CD4-positive, alpha-beta T cell (primary cell): ENCODE measurements at places on chromosomes 11 and 22.
A peak's percentile ranks its signal among the peaks of the same experiment; 100 is the strongest.

DNA sequence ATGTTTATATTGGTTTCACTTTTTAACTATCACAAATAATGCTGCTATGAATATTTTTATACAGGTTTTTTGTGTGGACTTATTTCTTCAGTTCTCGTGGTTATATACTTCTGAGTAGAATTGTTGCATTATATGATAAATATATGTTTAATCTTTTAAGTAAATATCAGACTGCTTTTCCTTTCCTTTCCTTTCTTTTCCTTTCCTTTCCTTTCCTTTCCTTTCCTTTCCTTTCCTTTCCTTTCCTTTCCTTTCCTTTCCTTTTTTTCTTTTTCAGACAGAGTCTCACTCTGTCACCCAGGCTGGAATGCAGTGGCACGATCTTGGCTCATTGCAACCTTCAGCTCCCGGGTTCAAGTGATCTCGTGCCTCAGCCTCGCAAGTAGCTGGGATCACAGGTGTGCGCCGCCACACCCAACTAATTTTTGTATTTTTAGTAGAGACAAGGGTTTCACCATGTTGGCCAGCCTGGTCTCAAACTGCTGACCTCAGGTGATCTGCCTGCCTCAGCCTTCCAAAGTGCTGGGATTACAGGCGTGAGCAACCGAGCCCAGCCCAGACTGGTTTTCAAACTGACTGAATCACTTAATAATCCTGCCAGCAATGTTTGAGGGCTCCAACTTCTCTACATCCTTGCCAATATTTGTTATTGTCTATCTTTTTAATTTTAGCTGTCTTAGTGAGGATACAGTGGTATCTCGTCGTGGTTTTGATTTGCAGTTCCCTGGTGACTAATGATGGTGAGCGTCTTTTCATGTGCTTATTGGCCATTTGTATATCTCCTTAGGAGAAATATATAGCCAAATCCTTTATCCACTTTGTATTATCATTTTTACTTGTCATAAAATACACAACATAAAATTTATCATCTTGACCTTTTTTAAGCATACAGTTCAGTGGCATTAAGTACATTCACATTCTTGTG, 21.9 kb downstream of the HTR3B start:
- DNase-seq, result no peak

DNA sequence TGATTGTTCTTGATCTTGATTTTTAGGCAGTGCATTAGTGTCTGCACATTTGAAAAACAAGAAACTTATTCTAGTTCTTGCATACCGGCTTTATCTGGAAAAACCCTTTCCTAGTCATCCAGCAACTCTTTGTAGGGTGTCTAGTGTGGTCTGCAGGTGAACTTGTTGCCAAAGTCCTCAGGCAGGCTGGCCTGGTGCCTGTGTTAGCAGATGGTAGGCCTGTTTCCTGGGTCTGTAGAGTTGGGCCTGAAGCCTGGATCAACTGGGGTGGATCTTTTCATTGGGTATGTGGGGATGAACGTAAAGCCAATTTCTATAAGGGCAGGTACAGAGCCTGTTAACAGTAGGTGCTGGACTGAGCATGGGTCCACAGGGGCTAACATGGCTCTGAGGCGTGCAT, 5.6 kb upstream of the GLYATL1 start:
- no peak for DNase-seq

DNA sequence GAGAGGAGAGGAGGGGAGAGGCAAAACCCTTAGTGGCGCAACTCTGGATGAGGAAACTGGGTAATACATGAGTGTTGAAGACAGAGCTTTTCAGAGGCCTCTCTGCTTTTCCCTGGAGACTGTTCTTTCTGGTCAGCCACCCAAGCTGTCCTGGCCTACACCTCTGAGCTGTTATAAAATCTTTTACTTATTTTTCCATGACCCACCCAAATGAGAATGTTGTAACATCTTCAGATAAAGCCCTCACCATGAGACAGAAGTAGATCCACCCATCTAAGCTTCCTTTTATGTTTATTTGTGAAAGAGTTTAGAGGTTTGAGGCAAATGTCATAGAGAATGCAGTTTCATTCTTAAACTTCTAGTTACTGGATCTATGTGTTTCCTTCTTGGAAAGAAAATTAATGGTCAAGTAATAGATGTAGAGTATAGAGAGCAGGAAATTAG, 20.3 kb upstream of the APLP2 start:
- no peak for DNase-seq

DNA sequence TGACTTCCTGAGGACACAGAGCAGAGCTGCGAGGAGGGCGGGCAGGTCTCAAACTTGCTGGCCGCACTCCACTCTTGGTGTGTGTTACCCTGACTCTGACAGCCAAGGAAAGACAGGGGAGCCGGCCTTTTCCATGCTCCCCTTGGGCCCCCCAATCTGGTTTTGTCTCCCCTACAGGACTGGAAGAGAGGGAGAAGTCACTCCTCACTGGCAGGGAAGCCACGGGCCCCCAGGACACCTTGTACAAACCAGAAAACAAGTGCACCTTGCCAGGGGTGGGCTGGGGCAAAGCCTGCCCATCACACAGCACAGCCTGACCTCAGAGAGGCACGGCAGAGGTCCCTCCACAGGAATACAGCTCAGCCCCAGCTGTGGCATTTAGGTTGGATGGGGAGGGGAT, 20.2 kb downstream of the CBX7 start:
- no peak for DNase-seq

DNA sequence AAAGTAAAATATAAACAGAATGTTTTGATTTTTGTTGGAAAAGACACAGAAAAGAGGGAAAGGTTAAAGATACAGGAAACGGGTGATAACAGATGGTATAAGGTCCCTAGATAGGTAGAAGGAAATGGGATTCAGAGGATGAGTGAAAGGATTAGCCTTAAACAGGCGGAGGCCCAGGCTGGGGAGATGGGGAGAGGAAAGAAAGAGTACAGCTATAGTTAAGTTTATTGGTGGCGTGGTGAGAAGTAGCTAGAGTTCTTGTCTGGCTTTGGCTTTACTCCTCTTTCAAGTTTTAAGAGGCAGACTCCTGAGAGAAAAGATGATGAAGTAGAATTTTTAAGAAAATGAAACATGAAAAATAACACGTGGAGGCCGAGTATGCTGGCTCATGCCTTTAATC, 13.7 kb downstream of the ZBTB44 start:
- DNase-seq, result no peak

DNA sequence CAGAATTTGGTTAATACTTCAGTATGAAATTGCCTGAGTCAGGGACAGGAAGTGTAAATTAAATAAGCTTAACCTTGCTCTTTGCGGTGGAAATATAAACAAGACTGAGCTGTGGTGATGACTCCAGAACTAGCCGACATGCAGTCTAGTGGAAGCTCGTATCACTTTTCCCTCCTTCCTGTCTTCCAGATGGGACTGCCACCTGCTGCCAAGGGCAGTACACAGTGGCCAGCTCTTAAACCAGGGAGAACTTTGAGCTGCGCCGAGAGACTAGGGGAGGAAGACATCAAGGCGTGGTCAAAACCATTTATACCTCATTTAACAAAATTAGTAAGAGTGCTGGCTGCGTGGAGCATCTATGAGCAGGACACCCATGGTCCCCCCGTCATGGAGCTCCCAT, 31.3 kb upstream of the CTTN start:
- DNase-seq, result no peak

DNA sequence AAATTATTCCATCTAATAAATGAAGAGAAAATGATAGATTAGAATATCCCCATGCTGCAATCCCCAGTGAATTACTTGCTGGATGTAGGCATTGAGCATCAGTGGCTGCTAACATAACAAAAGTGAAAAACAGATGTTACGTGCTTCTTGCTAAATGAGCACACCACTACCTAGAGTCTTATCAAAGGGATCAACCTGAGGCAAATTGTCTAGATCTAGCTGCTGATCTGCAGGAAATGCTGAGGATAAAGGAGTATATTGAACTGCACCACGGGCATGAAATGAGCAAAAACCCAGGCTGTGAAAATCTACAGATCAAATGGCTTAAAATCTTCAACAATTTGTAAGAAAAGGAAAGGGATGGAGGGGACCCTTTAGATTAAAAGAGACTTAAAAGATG, 45.3 kb upstream of the SCUBE2 start:
- no peak for DNase-seq

GRCh38 chr22:29879753-29880152, 3.2 kb upstream of the MTMR3 start:
- DNase-seq, result peak; percentile 47

DNA sequence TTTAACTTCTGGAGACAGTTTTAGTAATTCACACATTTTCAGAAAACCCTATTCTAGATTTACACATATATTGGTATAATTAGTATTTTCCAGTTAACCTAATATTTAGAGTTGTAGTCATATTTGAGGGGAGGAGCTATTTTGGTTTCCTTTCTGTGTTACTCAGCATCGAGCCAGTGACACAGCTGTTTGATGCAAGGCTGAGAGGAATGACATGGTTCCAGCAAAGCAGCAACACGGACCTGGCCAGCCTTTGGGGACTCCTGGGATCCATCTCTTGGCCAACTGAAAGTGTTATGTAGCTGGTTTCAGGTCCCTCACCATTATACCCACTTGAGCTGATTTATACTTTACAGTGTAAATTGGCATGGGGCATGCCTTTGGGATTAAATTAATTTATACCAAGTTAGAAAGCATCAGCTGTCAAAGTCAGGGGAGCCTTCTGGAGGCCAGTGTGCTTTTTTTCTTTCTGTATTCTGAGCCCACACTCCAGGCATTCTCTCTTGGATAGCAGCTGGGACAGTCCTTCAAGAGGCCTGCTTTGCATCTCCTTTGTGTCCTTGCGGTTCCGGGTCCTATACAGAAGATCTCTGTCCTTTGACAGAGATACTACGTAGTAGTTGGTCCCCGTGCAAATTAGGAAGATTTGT, 91.3 kb upstream of the SLC25A18 start:
- DNase-seq, result no peak

DNA sequence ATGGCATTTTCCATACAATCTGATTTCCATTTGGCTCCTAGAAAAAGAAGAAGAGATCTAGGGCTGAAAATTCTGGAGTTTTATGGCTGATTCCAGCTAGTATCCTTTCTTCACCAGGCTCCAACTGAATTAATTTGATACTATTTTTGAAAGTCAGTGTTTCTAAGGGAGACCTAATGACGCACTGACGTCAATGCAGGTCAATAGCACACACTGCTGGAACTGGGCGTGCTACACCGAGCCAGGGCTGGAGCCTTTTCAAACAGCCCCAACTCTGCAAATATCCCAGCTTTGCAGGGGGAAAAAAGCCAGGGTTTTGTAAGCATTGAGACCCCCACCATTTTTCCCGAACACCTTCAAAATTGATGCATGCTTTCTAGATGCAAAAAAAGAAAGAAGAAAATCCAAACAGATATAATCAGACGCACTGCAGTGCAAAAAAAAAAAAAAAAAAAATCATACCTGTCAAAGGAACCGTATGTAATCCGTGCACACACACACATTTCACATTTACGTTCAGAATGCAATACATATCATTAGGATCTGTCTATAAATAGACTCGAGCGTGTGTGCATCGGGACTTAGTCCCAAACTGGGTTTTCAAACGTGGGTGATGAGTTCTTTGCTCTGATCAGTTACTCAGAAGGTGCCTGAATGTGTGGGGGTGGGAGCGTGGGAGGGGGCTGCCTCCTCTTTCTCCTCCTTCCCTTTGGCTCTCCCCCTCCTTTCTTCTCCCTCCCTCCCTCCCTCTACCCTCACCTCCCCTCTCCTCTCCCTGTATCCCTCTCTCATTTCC, 124.5 kb upstream of the HSD17B12 start:
- no peak for DNase-seq

- no peak for DNase-seq
Measured at GRCh38 chr11:8899119-8899753, 11.8 kb upstream of the AKIP1 start.

DNA sequence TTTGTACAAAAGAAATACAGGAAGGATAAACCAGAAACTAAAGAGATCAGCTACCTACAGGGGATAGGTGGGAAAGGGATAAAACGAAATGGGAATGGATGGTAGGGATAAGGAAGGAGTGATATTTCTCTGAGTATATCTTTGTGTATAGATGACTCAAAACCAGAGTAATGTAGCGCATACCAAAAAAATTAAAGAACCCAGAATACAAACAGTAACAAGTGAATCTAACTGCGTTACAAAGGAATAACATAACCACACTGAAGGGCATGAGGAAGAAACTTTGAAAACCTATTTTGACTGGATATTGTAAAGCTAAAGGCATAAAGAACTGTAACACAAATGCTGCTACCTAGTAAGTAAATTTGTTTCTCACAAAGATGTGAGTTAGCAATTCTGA, 37.9 kb downstream of the MAPK1 start:
- no peak for DNase-seq

DNA sequence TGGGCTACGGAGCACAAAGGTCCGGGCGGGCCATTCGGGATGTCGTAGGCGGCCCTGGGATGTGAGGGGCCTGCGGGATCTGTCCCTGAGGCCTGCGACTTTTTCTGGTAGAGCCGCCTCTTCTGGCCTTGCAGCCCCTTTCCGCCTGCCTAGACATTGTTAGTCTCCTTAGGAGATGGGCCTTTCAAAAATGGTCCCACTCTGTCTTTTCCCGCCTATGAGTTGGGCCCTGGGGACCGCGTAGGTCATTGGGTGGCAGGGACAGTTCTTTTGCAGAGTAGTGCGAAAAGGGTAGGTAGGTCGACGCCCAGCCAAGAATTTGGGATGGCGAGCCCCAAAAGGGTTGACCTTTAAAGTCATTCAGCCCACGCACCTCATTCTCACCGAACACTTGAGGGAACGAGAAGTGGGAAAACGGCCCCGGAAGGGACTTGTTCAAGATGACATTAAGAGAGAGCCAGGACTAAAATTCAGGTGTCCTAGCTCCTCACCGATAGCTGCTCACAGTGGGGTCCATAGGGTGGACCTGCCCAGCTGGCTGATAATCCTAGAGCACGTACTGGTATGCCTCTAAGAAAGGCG, 785 bp downstream of the OTUB1 start:
- no peak for DNase-seq

- DNase-seq, result no peak
Measured at GRCh38 chr11:121650351-121651256, 197.8 kb upstream of the SORL1-AS1 start.

GRCh38 chr11:82105331-82105998, 628.2 kb downstream of the FAM181B start:
- no peak for DNase-seq

DNA sequence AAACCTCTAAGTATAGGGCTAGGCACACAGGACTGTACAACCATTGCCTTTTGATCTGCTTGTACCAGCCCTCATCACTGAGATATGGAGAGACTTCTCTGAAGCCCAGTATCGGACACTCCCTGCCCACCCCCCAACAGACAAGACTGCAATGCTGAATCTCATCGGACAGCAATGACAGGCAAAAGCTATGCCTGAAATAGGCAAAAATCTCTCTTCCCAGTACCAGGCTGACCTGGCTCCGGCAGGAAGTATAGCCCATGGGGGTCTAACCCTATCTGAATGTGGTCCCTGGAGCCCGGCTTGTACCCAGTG, 6.5 kb downstream of the RHOG start:
- DNase-seq, result no peak

DNA sequence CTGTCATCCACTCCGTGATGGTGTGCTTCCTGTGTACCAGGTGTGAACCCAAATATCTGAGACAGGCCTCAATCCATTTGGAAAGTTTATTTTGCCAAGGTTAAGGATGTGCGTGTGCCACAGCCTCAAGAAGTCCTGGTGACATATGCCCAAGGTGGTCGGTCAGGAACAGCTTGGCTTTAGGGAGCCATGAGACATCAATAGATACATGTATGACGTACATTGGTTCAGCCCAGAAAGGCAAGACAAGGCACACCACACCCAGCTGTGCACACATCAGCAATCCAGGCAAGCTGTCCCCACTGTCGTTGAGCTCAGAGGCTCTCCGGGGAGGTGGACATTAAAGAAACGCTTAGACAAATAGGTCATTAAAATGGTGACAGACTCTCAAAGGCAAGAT, 56.8 kb upstream of the SHANK2 start:
- DNase-seq, result no peak

- no peak for DNase-seq
Measured at GRCh38 chr11:102393272-102393730, 46.3 kb downstream of the BIRC2 start.
